ENCODE measurements at places on chromosomes 2 and 18.

- DNase-seq, result no peak
Observed at GRCh38 chr2:160015746-160016145, 46.7 kb downstream of the PLA2R1 start.

GRCh38 chr18:78363556-78364387, 615.8 kb upstream of the SALL3 start:
- no peak for DNase-seq

DNA sequence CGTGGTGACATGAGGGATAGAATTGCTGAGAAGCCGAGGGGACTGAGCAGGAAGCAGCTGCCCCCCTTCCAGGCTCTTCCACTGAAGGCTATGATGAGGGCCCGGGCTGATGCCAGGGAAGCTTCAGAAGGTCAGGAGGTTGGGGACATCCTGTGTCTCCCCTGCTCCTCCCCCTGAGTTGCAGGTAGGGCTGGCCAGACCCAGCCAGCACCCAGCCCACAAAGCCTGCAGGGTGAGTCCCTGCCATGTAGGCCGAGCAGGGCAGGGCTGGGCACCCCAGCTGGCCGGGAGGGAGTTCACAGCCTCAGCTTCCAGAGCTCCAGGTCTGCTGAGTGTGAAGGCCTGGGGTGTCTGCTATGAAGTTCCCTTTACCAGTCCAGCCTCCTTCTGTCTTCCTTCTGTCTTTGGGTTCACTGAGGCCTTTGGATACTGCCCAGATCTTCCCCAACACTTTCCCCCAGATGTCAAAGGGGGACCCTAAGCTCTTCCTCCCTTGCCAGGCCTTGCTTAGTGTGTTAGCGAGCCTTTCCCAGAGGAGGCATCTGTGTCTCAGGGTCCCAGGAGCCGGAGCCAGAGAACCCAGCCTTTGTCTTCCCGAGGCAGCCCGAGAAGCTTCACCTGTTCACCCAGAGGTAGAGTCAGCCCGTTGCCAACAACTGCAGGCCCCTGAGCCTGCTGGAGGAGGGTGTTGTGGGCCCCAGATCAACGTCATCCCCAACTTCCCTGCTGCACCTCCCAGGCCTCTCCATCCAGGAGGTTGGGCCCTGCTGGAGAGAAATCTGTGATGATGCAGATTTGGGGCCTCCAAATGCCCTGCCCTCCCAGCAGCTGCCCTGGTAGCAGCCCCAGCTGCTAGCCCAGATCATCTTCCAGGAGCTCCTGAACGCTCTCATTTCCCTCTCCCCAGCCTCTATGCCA, 3.6 kb upstream of the NCL start:
- no peak for DNase-seq

- DNase-seq, result no peak
Observed at GRCh38 chr2:95539836-95540235, 52.0 kb upstream of the TRIM43 start.

DNA sequence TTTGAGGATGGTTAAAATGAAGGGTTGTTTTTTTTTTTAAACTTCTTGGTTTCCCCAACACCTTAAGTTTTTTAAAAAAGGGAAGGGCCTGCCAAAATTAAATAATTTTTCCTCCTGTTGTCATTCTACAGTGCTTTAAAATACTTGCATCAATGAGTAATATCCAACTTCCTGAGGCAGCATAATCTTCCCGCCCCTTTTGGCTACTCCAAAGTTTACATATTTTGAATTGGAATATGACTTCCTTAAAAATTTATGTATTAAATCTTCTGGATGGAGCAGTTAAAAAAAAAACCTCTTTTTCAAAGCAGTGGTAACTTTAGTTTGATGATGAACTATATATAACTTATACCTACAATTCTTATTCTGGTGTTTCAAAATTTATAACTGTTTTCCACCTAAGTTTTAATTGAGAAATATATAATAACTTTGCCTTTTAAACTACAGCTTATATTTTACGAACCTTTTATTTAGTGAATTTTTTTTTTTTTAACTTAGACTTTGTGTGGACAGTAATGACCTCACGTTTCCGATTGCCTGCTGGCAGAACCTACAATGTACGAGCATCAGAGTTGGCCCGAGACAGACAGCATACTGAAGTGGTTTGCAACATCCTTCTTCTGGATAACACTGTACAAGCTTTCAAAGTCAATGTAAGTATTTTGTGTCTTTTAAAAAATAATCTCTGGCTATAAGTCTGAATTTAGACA, 49.8 kb downstream of the PTPN4 start:
- DNase-seq, result no peak

GRCh38 chr2:235734688-235735231, 240.9 kb downstream of the AGAP1 start:
- no peak for DNase-seq

- DNase-seq, result no peak
Observed at GRCh38 chr2:37000318-37000717, 34.0 kb upstream of the STRN start.

DNA sequence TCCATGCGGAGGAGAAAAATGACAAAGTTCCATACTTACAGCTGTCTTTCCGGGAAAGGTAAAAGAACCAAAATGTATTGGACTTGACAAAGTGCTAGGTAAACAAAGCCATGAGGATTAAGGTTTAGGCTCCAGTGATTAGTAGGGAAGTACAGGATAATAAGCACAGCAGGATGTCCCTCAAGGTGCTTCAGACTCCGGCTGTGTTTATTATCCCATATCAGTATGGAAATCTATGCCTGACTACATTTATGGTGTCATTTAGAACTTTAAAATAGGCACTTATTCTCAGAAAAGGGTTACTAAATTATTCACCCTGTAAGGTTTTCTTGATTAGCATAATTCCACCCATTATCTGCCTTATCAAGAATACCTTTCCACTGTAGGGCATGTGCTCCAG, 136.3 kb upstream of the CCDC68 start:
- no peak for DNase-seq

DNA sequence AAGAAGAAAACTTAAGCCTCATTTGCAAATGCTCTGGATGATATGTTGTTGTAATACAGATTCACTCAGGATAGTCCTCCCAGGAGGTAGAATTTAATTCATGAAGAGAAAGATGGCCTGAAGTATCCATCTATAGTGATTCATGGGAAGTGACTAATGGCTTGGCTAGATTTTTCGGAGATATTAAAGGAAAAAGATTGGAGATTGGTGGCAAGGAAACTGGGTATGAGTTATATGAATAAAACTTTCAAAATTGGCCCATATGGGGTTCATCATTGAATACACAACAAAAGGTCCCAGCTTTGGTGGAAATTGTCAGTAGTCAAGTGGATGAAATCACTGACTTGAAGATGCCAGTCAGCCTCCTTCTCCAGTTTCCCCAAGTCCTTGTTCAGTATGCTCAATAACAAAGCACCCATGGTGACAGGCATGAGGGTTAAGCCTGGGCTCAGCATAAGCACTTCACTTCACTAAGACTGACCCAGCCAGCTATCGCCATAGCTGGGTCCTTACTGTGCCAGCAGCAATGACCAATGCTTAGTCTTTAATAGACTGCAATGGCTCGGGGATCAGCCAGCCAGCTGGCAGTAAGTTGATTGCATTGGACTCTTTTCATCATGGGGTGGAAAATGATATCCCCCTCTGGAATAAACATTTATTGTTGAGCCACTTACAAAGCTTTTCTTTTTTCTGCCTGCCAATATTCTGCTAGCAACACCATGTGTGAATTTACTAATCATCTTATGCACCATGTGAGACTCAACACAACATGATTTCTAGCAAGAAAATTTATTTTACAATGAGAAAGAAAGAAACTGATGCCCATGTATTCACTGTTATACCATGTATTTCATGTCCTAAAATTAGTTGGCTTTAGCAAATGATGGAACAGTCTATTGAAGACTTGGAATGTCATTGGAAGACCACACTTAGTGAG, 176.6 kb upstream of the TACR1 start:
- no peak for DNase-seq

- no peak for DNase-seq
Observed at GRCh38 chr2:194385376-194385775, 1271.7 kb upstream of the SLC39A10 start.

- no peak for DNase-seq
Observed at GRCh38 chr2:203535784-203536585, 884 bp upstream of the RAPH1 start.

All from NCI-H1436 treated with DMSO at 0.1 percent for 48 hours (cell line).